ENCODE measurements at places on chromosomes 5 and 9.

DNA sequence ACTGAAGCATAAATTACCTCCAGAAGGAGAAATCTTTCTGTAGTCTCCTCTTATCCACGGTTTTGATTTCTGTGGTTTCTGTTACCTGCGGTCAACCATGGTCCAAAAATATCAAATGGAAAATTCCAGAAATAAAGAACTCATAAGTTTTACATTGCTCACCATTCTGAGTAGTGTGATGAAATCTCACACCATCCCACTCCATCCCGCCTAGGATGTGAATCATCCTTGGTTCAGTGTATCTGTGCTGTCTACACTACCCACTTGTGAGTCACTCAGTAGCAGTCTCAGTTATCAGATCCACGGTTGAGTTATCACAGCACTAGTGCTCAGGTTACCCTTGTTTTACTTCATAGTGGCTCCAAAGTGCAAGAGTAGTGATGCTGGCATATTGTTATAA lies 371.2 kb downstream of the NFIB start:
- DNase-seq = no peak

- DNase-seq = no peak
Observed at GRCh38 chr5:82534986-82535385, 256.8 kb upstream of the RPS23 start.

- DNase-seq = no peak
Observed at GRCh38 chr5:178564397-178564796, 25.8 kb downstream of the COL23A1 start.

- no peak for DNase-seq
Observed at GRCh38 chr9:37060833-37061232, 26.8 kb upstream of the PAX5 start.

GRCh38 chr9:82582693-82583092 lies 480.2 kb downstream of the RASEF start:
- DNase-seq = no peak

GRCh38 chr9:17052626-17053025 lies 82.2 kb upstream of the CNTLN start:
- no peak for DNase-seq

- no peak for DNase-seq
Observed at GRCh38 chr9:19409401-19410194, 789 bp downstream of the ACER2 start.

GRCh38 chr5:89276566-89277305 lies 393.8 kb upstream of the MEF2C start:
- DNase-seq = no peak

DNA sequence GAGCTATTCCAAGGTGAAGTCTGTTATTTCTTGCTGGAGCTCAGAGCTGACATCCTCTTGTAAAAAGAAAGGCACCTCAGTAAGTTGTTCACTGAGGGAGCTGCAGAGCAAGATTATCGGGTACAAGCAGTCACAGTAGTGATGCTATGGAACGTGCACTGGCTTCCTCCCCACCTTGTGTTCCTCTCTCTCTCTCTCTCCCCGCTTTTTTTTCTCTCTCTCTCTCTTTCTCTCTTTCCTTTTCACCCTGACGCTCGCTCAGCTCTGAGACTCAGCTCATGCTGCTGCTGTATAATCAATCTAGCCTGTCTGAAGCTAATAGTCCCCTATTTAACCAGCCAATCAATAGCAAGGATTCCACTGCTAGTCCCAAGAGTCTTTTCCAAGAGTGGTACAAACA lies 587.6 kb upstream of the CDH18 start:
- DNase-seq = no peak

All from activated naive CD8-positive, alpha-beta T cell treated with anti-CD3 and anti-CD28 coated beads, Interleukin-2, amount 50 U/mL, for 16 hours (primary cell).